ENCODE measurements at places on chromosomes 16 and 17. TPM values are rescaled to one million over a fixed set of nuclear protein-coding genes. Genes with fewer than 3 reads are reported as not detected.

ACAP1 gene
- not detected for total RNA-seq

TPSD1 gene
- total RNA-seq: not detected

GRCh38 chr17:17042384-17042736, at the start of gene MPRIP:
Gene MPRIP (plus strand): TSS chr17:17042457. CDS start chr17:17042849, 392 bp downstream.
- DNase-seq: no peak
- peaks cover 31% of the 10 kb centered on the region for H3K4me1 ChIP-seq
- peaks cover 5% of the 10 kb centered on the region for H3K27me3 ChIP-seq
- peak within 1 kb of the TSS; percentile 96 for H3K27ac ChIP-seq
- peaks cover 4% of the 10 kb centered on the region for H3K36me3 ChIP-seq

DNA sequence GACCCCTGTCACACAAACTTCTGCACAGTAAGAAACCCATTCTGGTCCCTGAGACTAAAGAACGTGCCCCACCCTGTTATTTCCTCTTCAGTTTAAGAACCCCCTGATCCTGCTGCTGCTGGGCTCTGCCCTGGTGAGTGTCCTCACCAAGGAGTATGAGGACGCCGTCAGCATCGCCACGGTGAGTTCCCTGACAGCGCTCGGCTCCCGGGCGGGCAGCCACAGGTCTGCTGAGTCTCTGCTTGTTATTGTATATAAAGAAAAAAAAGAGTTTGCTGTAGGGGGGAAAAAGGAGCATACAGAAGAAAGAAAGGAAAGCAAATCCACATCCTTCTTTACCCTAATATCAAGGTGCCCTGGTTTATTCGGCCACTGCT, 40.0 kb downstream of the ATP2C2 start:
- peaks cover 5% of the 10 kb centered on the region for H3K27me3 ChIP-seq
- DNase-seq: no peak
- no peaks in the 10 kb centered on the region for H3K36me3 ChIP-seq
- H3K4me3 ChIP-seq: no peak overlapping the region
- no peak overlapping the region for H3K27ac ChIP-seq

DNA sequence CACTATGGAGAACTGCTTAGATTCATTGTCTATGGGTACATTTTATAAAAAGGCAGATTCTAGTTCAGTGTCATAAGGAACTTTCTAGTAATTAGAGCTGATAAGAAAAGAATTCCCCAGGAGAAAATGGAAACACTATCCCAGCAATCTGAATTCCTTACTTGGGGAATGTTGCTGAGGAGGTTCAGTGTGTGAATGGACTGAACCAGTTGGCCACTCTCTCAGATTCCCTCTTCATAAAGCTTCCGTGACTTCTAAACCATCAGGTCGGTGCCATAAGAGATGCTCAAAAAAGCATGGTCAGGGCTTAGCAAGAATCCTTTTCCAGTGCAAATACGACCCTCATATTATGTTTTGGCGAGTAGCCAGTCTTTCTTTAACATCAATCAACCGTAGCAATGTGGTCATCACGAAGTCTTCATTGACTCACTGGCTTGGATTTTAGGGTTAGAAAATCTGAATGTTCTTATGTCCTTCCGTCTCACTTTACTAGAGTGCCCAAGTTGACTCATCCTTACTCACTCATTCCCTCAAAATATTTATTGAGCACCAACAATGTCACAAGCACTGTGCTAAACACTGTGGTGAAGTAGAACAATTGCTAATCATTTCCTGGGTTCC, 102.7 kb upstream of the HLF start:
- H3K4me3 ChIP-seq: no peak overlapping the region
- H3K27ac ChIP-seq: no peak overlapping the region
- no peaks in the 10 kb centered on the region for H3K4me1 ChIP-seq
- no peaks in the 10 kb centered on the region for H3K27me3 ChIP-seq
- DNase-seq: no peak

- no peak overlapping the region for H3K4me3 ChIP-seq
- H3K4me1 ChIP-seq: no peaks in the 10 kb centered on the region
- no peak for DNase-seq
- H3K27me3 ChIP-seq: peaks cover 54% of the 10 kb centered on the region
Observed at GRCh38 chr16:65229191-65229662, 107.4 kb upstream of the CDH11 start.

ZNF423 gene
- 47.7 TPM for total RNA-seq

Data from progenitor cell of endocrine pancreas (in vitro differentiated cells).